ENCODE measurements at places on chromosomes 16 and 17. TPM values are rescaled to one million over a fixed set of nuclear protein-coding genes. Genes with fewer than 3 reads are reported as not detected.

TMC7 gene
- polyA plus RNA-seq, result 0.93 TPM

CALB2 gene
- polyA plus RNA-seq, result 0.23 TPM

DNA sequence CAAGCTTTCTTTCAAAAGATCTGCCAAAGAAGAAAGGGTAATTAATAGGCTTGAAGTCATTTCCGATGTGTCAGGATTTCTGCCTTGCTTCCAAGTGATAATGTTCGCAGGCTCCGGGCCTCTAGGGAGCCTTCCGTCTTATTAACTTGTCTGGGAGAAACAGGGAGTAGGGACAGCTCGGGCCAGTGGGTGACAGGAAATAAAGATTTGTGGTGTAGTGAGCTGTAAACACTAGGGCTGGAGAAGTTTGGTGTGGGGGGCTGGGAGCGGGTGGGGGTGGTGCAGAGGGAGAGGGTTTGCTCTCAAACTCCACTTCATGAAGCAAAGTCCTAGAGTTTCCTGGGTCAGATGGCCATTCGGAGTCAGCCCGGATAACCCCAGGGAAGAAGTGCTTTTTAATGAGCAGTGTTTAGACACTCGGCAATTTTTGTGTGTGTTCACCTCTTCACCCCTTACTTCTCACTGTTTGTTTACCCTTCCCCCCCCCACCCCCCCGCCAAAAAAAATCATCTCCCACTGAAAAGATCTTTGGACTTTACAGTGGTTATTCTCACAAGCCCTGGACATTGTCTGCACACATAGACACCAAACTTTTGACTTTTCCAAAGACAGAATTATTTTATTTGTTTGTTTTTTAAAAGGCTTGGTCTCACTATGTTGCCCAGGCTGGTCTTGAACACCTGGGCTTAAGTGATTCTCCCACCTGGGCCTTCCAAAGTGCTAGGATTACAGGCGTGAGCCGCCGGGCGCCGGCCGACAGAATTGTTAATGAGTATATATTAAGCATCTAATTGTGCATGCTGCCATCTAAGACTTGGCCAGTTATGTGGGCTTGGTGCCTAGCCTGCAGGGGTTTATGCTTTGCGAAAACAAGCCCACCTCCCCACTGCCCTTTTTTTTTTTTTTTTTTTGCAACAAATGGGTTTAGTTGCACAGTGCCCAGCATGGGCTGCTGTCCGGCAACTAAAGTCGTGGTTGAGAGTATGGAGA lies 196.4 kb downstream of the CCDC182 start:
- H3K27me3 ChIP-seq, result no peaks in the 10 kb centered on the region
- no peaks in the 10 kb centered on the region for H3K36me3 ChIP-seq
- H3K4me1 ChIP-seq, result peaks cover 87% of the 10 kb centered on the region
- H3K27ac ChIP-seq, result no peak overlapping the region
- H3K4me3 ChIP-seq, result no peak overlapping the region

DNA sequence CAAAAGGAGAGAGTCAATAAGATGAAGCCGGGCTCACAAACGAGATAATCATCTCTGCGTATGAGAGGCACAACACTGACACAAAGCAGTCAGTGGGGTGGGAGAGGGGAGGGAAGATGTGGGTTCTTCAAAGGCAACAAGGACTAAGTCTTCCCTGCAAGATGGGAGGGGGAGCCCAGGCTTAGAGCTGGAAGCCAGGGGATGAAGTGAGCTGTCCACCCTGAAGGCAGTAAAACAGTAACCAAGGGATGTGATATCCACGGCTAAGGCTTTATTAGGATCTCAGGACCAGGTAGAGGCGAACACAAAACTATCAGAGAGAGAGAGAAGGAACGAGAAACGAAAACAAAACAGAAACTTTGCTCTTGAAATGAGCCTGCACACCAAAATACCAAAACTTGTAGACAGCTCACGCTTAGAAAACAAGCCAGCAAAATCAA lies 115.9 kb downstream of the DYNLRB2 start:
- H3K27ac ChIP-seq, result no peak overlapping the region
- no peak overlapping the region for H3K4me3 ChIP-seq
- no peak for DNase-seq

DNA sequence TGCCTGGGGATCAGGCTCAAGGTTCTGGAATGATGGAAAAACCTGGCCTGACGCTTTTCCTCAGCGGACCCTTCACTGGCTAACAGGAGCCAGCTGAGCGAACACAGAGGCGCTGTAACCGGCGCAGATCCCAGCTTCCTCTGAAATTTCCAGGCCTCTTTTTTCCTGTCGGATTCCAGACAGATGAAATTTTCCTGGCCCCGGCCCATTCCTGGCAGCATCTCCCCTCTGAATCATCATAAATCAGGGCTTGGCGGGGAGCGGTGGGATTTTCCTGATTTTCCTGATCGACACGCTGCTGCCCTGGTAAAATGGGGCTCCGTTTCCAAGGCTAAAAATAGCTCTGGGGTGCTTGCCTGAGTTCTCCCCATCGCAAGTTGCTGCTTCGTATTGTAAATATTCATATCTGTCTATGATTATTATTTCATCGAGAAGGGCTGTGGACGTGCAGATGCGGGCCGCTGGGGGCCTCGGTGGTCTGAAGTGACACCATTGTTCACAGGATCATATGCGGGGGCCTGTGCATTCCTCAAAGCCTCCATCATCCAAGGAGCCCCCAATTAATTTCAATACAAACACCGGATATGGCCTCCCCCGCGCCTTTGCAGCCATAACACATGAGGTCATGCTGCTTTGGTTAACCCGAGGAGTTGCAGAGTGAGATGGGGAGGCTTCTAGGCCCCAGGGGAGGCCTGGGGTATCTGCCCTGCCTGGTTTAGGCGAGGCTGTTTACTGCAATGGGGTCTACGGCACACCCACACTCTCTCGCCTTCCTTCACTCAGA lies 45.8 kb upstream of the ETV4 start:
- H3K36me3 ChIP-seq, result no peaks in the 10 kb centered on the region
- no peak overlapping the region for H3K4me3 ChIP-seq
- peaks cover 6% of the 10 kb centered on the region for H3K4me1 ChIP-seq
- no peaks in the 10 kb centered on the region for H3K27me3 ChIP-seq

- no peaks in the 10 kb centered on the region for H3K36me3 ChIP-seq
- H3K4me1 ChIP-seq, result no peaks in the 10 kb centered on the region
- DNase-seq, result no peak
- H3K27ac ChIP-seq, result no peak overlapping the region
- H3K4me3 ChIP-seq, result no peak overlapping the region
- no peaks in the 10 kb centered on the region for H3K27me3 ChIP-seq
Observed at GRCh38 chr16:67419502-67419901, 3.2 kb upstream of the ZDHHC1 start.

DNA sequence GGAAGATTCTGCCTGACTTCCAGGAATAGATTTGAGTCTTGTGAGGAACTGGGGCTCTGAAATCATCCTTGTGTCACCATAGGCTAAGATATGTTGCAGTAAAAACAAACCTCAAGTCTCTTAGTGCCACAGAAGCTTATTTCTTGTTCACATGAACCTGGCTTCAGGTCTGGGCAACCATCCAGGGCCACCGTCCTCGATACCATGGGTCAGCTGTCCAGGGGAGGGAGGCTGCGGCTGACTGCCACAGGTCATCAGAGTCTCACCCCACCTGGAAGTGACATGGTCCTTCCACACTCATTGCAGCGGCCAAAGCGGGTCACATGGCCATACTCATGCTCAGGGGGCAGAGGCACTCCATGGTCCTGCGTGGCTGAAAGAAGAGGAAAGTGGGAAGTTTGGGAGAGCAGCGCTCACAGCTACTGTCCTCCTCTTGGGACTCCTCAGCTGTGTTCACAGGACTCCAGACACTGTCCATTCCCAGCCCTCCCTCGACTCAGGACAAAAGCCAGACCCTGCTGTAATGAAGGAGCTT lies 284.5 kb downstream of the CBLN1 start:
- H3K4me3 ChIP-seq, result no peak overlapping the region
- DNase-seq, result no peak
- no peaks in the 10 kb centered on the region for H3K4me1 ChIP-seq
- no peaks in the 10 kb centered on the region for H3K36me3 ChIP-seq
- peaks cover 4% of the 10 kb centered on the region for H3K27me3 ChIP-seq
- no peak overlapping the region for H3K27ac ChIP-seq

DNA sequence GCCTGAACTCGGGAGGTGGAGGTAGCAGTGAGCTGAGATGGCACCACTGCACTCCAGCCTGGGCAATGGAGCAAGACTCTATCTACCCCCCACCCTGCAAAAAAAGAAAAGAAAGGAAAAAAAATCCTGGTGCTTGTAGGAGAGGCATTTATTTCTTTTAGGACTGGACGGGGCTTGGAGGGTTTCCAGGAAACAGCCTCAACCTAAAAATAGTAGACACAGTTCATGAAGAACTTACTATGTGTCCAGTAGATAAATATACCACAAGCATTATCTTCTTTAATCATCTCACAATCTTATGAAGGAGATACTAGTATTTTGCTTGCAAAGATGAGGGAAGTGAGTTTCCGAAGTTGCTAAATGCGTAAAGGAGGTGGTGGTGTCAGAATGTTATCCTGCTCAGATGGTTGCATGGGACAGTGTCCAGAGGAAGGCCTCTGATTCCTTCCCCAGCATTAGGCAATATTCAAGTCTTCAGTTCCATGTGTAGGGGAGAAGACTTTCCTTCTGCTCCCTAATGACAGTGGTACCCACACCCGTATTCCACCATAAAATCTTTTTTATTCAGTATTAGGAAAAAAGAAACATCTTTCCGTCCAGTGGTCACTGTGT lies 263.2 kb downstream of the WWOX start:
- no peak for DNase-seq
- H3K27ac ChIP-seq, result no peak overlapping the region
- no peaks in the 10 kb centered on the region for H3K4me1 ChIP-seq
- H3K27me3 ChIP-seq, result no peaks in the 10 kb centered on the region
- no peak overlapping the region for H3K4me3 ChIP-seq

DNA sequence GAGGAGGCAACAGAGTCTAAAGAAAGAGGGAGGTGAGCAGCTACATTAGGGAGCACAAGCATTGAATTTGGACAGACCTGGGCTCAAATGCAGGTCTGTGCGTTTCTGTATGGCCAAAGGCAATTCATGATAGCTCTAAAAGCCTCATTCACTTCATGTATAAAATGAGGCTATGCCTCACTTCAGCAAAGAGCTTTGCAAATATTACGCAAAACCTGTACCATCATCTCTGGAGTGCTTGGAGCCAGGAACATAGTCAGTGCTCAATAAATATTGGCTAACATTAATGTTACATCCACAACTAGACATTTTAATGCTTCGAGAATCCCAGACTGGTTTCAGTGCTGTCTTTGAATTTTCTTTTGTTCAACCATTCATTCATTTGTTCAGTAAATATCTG lies 254.7 kb upstream of the CDH11 start:
- H3K4me3 ChIP-seq, result no peak overlapping the region
- H3K4me1 ChIP-seq, result no peaks in the 10 kb centered on the region
- H3K36me3 ChIP-seq, result no peaks in the 10 kb centered on the region

GRCh38 chr17:5138616-5139457 lies 23.0 kb downstream of the USP6 start:
- no peak for DNase-seq
- no peak overlapping the region for H3K27ac ChIP-seq
- no peaks in the 10 kb centered on the region for H3K4me1 ChIP-seq

- no peaks in the 10 kb centered on the region for H3K27me3 ChIP-seq
- DNase-seq, result peak; percentile 49
- H3K4me3 ChIP-seq, result no peak overlapping the region
- H3K27ac ChIP-seq, result peak overlapping the region; percentile 67
- peaks cover 19% of the 10 kb centered on the region for H3K4me1 ChIP-seq
Observed at GRCh38 chr16:81601008-81601428, 156.4 kb downstream of the CMIP start.

DNA sequence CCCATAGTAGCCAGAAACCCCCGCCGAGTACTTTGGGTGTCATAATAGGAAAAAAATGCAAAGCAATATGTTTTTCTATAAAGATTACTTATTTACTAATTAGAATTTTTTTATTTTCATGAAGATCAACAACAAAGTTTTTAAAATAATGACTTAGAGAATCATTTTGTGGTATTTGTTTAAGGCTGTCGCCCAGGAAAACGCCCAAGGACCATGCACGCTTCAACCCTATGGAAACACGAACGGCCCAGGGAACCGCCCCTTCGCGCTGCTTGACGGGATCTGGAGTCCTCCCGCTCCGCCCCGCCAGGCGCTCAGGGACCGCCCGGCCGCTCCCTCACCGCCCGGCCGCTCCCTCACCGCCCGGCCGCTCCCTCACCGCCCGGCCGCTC lies 408 bp upstream of the KPNA2 start:
- peak overlapping the region; percentile 16 for H3K27ac ChIP-seq
- H3K27me3 ChIP-seq, result no peaks in the 10 kb centered on the region
- peak overlapping the region; percentile 9 for H3K4me3 ChIP-seq
- H3K36me3 ChIP-seq, result peaks cover 17% of the 10 kb centered on the region
- DNase-seq, result no peak

DNA sequence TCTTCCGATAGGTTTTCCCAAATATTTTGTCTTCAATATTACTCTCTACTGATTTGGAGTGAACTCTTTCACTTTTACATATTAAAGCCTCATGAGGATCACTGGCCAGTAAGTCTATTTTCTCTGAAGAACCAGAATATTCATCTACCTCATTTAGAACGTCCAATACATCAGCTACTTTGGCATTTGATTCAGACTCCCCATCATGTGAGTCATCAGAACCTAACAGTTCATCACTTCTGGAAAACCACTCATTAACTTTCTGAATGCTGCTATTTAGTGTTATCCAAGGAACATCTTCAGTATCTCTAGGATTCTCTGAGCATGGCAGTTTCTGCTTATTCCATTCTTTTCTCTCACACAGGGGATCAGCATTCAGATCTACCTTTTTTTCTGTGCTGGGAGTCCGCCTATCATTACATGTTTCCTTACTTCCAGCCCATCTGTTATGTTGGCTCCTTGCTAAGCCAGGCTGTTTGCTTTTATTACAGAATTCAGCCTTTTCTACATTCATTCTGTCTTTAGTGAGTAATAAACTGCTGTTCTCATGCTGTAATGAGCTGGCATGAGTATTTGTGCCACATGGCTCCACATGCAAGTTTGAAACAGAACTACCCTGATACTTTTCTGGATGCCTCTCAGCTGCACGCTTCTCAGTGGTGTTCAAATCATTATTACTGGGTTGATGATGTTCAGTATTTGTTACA lies 30.9 kb downstream of the BRCA1 start:
- DNase-seq, result no peak
- no peaks in the 10 kb centered on the region for H3K27me3 ChIP-seq
- H3K36me3 ChIP-seq, result peaks cover 17% of the 10 kb centered on the region
- H3K4me1 ChIP-seq, result no peaks in the 10 kb centered on the region

DNA sequence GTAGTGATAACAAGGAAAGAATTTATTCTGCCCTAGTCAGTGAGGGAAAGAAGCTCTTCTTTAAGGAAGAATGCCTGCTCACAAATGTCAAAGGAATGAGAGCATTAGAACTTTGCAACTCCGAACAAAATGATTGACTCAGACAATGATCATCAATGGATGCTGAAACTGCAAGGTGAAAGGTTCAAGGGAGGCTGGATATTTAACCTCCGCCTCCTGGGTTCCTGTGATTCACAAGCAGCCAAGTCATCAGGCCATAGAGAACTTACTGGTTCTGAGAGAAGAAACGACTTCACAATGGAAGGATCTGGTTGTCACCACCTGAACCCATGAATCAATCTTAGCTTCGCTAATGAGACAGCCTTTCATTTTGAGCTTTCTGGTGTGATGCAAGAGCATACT lies 16.0 kb upstream of the SCNN1B start:
- H3K27ac ChIP-seq, result no peak overlapping the region
- no peaks in the 10 kb centered on the region for H3K36me3 ChIP-seq
- H3K4me1 ChIP-seq, result no peaks in the 10 kb centered on the region
- no peak for DNase-seq

GRCh38 chr17:5610956-5611355 lies 26.6 kb upstream of the NLRP1 start:
- H3K4me1 ChIP-seq, result no peaks in the 10 kb centered on the region
- H3K36me3 ChIP-seq, result no peaks in the 10 kb centered on the region
- H3K27me3 ChIP-seq, result peaks cover 8% of the 10 kb centered on the region
- DNase-seq, result no peak

All from SK-N-SH (cell line).